Ovary (tissue), 10 donors: ENCODE measurements at places on chromosomes 16 and 17. TPM values are rescaled to one million over a fixed set of nuclear protein-coding genes. Genes with fewer than 3 reads are reported as not detected.

Gene RRAD
- 11.6 TPM for total RNA-seq

GRCh38 chr16:88510091-88510994, 57.3 kb downstream of the ZFPM1 start:
- H3K27ac ChIP-seq: no peak overlapping the region
- H3K4me1 ChIP-seq: no peaks in the 10 kb centered on the region
- no peaks in the 10 kb centered on the region for H3K36me3 ChIP-seq
- H3K27me3 ChIP-seq: no peaks in the 10 kb centered on the region
- no peak for DNase-seq

Gene PDXDC1
- 69.3 TPM for total RNA-seq

Gene TVP23B
- 32.5 TPM for total RNA-seq

DNA sequence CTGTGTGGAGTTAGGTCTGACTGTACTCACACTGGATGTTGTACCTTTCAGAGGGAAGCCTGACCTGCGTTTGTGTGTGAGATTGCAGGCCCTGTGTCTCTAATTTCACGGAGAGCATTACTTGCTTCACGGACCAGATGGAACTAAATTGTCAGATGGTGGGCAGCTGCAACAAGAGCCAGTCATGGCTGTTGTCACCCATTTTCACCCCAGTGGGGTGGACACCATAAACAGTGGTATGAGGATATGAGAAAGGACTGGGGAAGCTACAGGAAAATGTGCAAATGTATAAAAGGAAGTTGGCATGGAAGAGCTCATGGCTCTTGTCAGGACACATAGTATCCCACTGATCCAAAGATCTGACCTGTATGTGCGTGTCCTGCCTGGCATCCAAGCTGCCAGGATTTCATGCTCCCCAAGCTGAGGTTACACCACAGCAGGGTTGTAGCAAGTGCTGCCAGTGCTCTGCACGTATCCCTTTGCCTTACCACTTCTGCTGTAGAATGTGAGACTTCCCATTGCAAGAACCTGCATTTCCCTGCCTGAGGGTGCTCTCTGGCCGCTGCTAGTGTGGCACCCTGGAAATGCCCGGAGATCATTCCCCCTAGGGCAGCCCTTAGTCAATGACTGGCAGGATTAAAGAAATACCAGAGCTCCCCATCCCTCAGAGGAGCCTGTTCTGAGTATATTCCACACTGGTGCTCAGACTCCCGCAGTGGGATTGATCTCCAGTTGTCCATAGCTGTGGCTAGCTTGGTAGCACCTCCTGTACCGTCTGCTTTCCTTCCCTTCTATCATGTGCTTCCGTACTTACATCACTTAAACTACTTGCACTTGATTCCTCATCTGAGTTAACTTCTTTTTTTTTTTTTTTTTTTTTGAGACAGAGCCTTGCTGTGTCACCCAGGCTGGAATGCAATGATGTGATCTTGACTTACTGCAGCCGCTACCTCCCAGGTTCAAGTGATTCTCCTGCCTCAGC, 70.4 kb upstream of the TANC2 start:
- H3K27ac ChIP-seq: no peak overlapping the region
- DNase-seq: no peak
- no peaks in the 10 kb centered on the region for H3K36me3 ChIP-seq
- no peak overlapping the region for H3K4me3 ChIP-seq
- H3K4me1 ChIP-seq: no peaks in the 10 kb centered on the region
